CD8-positive, alpha-beta T cell (primary cell): ENCODE measurements at places on chromosomes 1 and 21.

DNA sequence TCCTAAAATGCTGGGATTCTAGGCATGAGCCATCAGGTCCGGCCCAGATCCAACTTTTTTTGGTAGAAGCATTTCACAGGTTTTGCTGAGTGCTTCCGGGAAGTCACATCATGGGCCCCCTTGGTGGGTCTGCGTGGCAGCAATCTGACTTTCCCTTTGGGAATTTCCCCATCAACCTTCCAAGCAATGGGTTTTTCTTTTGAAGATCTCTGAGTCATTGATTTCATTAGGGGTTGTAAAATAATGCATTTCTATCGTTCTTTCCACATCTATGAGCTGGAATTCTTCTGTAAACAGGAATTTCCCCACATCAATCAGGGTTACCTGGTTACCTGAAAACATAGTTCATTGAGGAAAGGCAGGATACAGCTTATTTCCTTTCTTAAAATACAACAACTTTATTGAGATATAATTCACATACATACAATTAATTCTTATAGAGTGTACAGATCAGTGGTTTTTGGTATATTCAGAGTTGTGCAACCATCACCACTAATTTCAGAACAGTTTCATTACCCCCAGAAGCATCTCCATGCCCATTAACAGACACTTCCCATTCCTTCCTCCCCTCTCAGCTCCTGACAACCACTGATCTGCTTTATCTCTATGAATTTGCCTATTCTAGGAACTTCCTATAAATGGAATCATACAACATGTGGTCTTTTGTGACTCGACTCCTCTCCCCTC lies 9.9 kb upstream of the ZBTB17 start:
- no peak for DNase-seq

- DNase-seq: no peak
Measured at GRCh38 chr1:61436491-61437120, 288.3 kb downstream of the TM2D1 start.

DNA sequence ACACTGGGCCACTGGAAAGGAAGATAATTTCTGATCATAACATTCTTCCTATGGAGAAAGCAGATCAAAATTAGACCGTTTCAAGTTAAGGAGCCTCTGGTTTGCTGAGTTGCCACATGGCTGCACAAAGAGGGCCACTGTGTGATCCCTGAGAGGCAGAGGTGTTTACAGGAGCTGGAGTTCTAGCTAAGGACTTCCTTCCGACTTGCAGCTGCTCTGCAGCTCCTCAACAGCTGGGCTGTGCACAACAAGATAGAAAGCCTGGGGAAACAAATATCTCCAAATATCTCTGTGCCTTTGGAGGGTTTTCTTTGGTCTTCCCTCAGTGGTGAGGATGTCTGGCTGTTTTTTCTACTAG lies 26.8 kb downstream of the GADD45A start:
- DNase-seq: no peak

- no peak for DNase-seq
Measured at GRCh38 chr1:68819190-68819829, 322.4 kb upstream of the DEPDC1 start.

- peak; percentile 96 for DNase-seq
Measured at GRCh38 chr1:171486048-171486519, 754 bp downstream of the PRRC2C start.

DNA sequence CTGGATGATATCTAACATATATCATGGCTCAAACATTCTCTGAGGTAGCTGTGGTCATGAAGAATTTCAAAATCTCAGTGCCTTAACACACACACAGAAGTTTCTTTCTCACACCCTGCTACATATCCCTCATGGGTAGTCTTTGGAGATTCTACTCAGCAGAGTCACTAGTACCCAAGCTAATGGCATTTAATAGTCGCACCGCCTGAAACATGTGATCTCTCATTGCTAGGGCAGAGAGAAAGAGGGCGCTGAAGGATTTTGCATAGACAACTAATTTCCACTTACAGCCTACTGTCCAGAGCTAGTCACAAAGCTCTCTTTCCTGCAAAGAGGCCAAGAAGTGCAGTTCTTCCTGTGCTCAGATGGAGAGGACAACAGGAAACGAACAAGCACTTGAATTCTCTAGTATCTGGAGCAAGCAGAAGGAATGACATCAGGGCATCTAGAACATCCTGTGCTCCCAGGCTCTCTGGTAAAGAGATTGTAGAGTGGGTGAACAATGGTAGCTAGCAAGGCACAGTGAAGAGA lies 183.4 kb upstream of the PTBP2 start:
- no peak for DNase-seq

DNA sequence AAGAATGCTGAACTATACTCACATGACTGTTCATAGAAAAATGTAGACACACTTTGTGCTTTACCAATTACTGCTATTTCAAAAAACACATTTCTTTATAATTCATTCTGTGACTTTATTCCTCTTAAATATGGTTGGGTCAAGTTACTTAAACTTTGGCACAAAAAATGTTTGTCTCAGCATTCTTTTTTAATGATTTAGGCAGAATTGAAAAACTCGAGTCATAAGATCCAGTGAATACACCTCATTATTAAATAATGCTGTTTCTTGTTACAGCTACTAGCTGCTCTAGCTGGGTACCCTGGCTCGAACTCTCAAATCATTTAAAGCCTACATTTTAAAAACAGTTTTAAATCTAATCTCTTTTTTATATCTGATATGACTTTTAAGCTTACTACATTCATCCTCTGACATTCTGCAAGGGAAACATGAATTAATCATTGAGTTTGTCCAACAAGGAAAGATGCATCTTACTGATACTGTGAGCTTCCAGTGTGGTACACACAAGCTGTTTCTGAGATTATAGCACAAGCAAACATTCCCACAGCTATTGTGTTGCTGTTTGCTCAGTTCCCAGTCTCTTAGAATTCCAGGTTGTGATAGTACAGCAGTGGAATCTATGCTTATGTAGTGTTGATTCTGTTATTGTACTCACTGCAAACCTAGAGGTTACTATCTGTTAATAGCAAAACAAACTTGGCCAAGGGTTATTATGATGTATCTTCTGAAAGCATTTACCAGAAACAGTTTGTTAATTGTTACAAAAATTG lies 746.5 kb downstream of the USP25 start:
- DNase-seq: no peak

GRCh38 chr1:91809317-91809716 lies 76.6 kb downstream of the TGFBR3 start:
- no peak for DNase-seq

GRCh38 chr1:53543130-53543777 lies 84.1 kb downstream of the DMRTB1 start:
- DNase-seq: no peak

DNA sequence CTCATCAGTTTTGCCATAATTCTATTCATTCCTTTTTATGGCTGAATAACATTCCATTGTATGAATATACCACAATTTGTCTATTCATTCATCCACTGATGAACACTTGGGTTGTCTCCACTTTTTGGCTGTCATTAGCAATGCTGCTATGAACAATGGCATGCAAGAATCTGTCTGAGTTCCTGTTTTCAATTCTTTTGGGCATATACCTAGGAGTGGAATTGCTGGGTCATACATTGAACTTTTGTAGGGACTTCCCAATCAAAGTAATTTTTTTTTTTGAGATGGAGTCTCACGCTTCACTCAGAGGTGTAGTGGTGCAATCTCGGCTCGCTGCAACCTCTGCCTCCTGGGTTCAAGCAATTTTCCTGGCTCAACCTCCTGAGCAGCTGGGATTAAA lies 34.9 kb downstream of the AADACL4 start:
- no peak for DNase-seq

DNA sequence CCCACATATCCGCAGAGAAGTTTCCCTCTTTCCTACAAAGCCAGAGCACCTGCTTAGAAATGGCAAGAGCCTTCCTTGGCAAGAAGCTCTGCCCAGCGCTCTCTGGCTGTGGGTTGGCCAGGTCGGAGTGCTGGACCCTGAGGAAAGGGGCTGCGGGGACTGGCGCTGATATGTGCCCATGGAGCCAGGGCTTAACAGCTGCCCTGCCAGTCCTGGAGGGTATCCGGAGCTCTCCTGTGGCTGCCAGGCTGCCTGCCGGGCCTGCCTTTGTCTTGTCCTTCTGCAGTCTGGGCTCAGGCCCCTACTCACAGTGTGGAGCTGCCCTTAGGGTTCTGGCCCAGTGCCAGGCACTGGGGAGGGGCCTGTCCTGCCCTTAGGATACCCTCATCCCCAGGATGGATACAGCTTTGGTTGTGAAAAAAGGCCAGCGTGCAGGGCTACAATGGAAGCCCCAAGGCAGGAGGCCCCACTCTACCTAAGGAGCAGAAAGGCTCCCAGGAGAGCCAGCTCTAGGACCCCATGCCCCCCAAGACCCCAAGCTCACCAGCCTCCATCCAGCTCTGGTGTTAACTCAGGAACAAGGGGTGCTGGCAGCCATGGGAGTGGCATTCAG lies 43.4 kb downstream of the KIAA1614 start:
- DNase-seq: no peak

DNA sequence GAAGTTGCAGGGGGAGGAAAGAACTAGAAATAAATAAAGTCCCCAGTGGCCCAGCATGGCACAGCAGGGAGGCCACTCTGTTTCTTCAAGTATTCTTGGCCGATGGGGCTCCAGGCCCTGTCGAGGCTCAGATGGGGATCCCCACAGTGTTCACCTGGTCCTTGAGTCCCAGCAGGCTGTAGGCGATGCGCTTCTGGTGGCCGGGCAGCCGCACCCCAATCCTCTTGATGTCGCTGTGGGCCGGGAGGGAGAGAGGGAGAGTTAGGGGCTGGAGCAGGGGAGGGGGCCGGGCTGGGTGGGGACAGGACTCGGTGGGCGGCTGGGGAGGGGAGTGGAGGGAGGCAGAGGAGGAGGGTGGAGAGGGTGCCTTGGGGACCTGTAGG lies 30.8 kb downstream of the EPHA2 start:
- no peak for DNase-seq

GRCh38 chr1:27122652-27123051 lies 32.3 kb downstream of the SLC9A1 start:
- DNase-seq: no peak

GRCh38 chr1:33460144-33460543 lies 12.3 kb upstream of the ZSCAN20 start:
- no peak for DNase-seq

DNA sequence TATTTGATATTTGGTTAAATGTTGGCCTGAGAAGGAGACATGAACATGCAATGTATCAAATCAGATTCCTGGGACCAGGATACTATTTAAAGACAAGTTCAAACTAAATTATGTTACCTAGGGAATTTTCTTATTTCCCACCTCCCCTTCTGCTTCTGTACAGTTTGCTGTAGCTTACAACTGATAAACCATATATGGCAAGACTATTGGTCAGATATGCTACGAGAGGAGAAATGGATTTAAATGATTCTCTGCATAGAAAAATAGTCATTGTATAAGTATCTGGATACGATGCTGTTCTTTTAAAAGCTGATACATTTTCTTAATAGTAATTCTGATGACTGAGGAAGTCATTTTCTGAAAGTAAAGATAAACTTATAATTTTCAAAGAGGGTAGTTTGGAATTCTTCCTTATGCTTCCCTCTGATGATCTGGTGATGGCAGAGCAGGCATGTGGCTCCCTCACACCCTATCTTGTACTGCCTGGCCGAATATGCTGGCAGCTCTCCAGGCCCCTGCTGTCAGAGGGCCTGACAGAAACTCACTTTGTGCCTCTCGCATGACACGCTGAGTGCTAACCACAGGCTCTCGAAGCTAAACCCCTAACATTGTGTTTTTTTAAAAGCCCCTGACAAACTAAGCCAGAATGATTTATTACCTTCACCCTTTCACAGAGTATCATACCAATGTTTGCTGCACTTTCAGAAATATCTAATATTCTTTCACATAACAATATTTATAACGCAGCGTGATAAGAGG lies 19.4 kb downstream of the RRP15 start:
- DNase-seq: no peak

DNA sequence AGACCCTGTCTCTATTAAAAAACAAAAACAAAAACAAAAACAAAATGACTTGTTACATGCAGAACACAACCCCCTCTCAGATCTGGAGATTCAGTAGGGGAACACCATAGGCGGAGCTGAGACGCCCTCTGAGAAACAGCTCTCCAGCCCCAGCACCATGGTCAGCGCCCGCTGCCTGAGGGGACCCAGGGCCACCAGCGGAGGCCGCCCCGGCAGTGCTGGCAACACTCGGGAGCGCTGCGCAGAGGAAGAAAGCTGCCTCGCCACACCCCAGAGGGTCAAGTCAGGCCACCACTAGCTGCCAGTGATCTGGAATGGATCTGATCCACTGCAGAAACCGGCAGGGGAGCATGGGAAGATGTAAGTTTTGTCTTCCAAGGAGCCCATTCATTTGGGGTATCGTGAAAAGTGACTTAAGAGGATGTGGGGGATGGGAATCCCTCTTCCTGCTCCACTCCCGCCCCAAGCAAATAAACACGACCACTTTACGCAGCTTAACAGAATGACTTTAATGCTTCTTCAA lies 3.1 kb downstream of the ACTA1 start:
- peak; percentile 51 for DNase-seq

GRCh38 chr1:78601068-78601467 lies 19.2 kb upstream of the IFI44L start:
- no peak for DNase-seq

- no peak for DNase-seq
Measured at GRCh38 chr1:17017435-17017834, 5.7 kb upstream of the ATP13A2 start.

GRCh38 chr1:229856009-229856650 lies 210.9 kb upstream of the GALNT2 start:
- DNase-seq: no peak

DNA sequence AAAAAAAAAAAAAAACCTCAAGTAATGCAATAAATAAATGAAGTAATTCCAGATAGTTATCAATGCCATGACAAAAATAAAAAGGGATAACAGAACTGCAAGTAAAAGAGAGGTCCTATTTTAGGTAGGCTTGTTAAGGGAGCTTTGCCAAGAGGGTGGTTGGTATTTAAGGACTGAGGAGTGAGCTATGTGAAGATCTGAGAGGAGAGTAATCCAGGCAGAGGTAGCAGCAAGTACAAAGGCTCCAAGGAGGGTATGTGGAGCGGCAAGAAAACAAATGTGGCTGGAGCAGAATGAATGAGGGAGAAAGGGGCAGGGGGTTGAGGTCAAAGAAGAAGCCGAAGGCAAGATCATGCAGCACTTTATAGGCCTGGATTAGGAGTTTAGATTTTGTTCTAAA lies 59.9 kb upstream of the CDC42BPA start:
- DNase-seq: no peak

- peak; percentile 54 for DNase-seq
Measured at GRCh38 chr1:24536391-24536840, 19.5 kb upstream of the NCMAP start.

- no peak for DNase-seq
Measured at GRCh38 chr1:117535821-117536220, 70.0 kb upstream of the TENT5C start.

- no peak for DNase-seq
Measured at GRCh38 chr1:119714583-119714982, 2.8 kb downstream of the PHGDH start.

GRCh38 chr1:11397151-11397901 lies 81.6 kb upstream of the DISP3 start:
- DNase-seq: no peak
